ENCODE measurements at places on chromosomes 1 and 21.

DNA sequence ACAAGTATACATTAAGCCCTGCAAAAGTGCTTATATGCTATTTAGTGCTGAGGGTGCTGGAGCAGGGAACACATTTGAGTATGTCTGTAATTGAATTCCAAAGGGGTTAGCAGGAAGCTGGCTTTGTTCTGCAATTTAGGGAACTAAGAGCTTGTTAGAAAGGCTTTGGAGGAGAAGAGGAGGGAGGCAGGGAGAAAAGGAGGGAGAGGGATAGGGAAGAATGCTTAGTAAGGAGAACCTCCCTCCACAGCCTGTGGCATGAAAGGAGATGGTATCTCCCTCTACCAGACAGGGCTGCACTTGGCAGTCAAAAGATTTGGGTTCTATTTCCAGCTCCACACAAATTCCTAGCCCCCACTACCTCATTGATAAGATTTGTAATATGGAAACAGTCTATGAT, 217.8 kb downstream of the DAB1 start:
- no peak for DNase-seq

- DNase-seq, result no peak
These were observed 38.8 kb downstream of the FRRS1 start for GRCh38 chr1:99727575-99728185.

- DNase-seq, result no peak
These were observed 84.1 kb downstream of the PLPPR5 start for GRCh38 chr1:98920441-98921110.

DNA sequence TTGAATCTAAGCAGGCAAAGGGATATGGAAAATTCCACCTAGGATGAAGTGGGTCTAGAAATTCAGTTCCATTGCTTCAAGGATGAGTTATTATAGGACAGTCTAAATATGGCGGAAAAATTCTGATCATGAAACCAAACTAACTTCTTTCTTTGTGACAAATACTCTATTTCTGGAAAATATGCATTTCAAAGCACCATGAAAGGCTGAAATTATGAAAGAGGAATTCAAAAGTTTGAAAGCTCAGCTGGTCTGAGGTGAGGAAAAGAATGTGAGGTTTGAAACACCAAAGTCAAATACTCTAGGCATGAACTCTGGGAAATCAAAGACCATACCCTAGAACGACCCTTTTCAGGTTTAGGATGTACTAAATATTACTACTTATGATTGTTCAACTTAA, 36.4 kb upstream of the COL11A1 start:
- DNase-seq, result no peak

DNA sequence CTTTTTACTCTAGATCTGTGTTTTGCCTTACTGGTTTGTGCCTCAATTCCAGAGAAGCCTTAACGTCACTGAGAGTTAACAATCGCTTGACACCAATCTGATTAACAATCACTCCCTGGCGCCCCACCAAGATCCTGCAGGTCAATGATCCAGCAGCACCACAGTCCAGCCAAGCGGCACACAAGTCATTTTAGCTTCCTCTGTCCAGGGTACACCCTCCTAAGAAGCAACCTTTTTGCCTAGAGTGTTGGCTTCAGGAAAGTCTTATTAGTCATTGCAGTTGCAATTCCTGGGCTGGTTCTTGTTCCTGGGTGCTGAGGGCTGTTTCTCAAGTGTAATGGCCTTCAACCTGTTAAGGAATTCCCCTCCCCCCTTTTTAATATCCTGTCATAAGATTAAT, 323.0 kb upstream of the USP25 start:
- DNase-seq, result no peak

GRCh38 chr21:45289655-45290515, 2.2 kb upstream of the POFUT2 start:
- DNase-seq, result no peak

- no peak for DNase-seq
These were observed 43.5 kb downstream of the MORN1 start for GRCh38 chr1:2347896-2348295.

GRCh38 chr1:165580931-165581871, 37.4 kb downstream of the LRRC52 start:
- DNase-seq, result no peak

- DNase-seq, result no peak
These were observed 11.6 kb downstream of the IVNS1ABP start for GRCh38 chr1:185305419-185305818.

GRCh38 chr1:72117621-72118020, 164.7 kb downstream of the NEGR1 start:
- DNase-seq, result no peak

GRCh38 chr1:58622571-58622970, 45.5 kb upstream of the TACSTD2 start:
- DNase-seq, result no peak

- DNase-seq, result no peak
These were observed 54.4 kb downstream of the SNRPE start for GRCh38 chr1:203915811-203916210.

GRCh38 chr1:65112811-65113210, 35.2 kb upstream of the AK4 start:
- no peak for DNase-seq

- DNase-seq, result no peak
These were observed 1.4 kb upstream of the PIK3R3 start for GRCh38 chr1:46133781-46134350.

GRCh38 chr1:16191916-16192546, 20.4 kb downstream of the ARHGEF19 start:
- DNase-seq, result no peak

DNA sequence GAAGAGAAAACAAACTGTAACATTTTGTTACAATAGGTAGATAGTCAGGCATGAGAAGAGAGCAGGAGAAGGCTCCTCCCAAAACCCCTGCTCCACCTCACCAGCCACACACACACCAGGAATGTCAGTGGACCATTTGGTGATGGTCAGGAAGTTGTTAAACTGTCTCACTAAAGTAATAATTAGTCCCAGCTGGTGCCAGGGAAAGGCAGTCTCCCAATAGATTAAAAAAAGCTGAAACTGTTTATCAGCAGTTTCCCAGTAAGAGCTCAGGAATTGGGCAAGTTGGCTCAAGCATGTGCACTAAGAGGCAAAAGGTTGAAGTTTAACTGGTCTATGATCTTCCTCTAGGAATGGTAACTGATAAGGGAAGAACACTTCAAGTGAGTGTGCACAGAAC, 249.6 kb downstream of the COL11A1 start:
- DNase-seq, result no peak

- no peak for DNase-seq
These were observed 147.7 kb upstream of the IVNS1ABP start for GRCh38 chr1:185464777-185465176.

GRCh38 chr1:179814546-179814838, 63.1 kb downstream of the TOR1AIP2 start:
- no peak for DNase-seq

Measured in stimulated activated CD8-positive, alpha-beta memory T cell treated with anti-CD3 and anti-CD28 coated beads, Interleukin-7, amount 100 ng/mL, for 24 hours (primary cell).